Stimulated activated CD8-positive, alpha-beta memory T cell treated with anti-CD3 and anti-CD28 coated beads, Interleukin-12 subunit alpha, Interleukin-12 subunit beta, amount 100 ng/mL, for 1 hour (primary cell): ENCODE measurements at places on chromosomes 13 and 19.

DNA sequence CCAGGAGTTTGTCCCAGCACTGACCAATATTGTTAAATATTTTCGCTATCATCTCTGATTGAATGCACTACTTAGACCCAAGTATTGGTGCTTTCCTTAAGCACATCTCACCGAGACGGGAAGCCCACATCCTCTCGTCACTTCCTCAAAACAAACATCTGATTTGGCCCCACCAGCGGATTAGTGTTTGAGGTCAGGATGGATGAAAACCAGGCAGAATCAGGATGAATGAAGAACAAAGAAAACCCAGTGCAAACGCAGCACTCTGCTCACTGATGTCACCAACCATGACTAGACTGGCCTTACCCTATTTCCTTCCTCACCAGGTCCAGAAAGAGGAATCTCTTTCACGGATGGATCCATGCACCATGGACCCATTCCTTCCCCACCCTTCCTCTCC, 6.0 kb downstream of the PLAUR start:
- DNase-seq, result no peak

DNA sequence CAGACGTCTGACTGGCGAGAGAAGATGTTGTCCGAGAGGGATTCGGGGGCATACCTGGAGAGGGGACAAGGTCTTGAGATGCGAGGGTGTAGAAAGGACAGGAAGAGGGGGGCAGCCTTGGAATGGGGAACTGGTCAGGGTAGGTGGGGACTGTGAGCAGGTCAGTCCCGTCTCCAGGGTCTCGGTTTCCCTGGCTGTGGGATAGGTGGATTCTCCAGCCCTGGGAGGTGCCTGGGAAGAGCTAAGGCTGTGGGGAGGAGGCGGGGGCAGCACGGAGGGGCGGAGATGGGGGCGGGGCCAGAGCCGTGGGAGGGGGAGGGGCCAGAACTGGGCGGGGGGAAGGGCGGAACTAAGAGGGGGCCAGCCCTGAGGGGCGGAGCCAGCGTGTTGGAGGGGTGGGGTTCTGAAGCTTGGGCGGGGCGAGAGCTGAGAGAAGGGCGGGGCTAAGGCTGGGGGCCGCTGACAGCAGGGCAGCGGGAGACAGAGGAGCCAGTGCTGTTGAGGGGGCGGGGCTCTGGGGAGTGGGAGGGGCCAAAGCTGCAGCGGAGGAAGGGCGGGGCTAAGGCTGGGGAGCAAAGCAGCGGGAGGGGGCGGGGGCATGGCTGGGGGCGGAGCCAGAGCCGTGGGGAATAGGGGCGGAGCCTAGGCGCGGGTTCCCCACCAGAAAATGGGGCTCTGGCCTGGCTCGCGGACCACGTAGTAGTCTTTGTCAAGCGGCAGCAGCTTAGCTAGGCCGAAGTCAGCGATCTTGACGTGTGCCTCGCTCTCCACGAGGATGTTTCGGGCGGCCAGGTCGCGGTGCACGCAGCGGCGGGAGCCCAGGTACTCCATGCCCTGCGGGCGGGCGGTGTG, 9.5 kb upstream of the INSL3 start:
- no peak for DNase-seq

DNA sequence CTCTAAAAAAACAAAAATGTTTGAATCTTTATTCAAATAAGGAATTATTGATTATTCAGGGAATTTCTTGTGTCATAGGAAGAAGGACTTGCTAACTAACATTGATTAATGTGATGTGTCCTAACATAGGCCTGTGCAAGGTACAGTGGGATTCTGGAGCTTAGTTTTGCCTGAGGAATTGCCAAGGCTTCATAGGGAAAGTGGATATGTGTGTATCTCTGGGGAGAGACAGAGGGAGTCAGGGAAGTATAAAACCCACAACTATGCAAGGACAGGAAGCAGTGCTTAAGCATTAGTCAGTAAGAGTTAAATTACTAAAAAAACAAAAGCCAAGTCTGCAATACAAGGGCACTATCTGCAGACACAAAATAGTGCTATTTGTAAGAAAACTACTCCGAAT, 59.6 kb downstream of the WDFY2 start:
- no peak for DNase-seq

DNA sequence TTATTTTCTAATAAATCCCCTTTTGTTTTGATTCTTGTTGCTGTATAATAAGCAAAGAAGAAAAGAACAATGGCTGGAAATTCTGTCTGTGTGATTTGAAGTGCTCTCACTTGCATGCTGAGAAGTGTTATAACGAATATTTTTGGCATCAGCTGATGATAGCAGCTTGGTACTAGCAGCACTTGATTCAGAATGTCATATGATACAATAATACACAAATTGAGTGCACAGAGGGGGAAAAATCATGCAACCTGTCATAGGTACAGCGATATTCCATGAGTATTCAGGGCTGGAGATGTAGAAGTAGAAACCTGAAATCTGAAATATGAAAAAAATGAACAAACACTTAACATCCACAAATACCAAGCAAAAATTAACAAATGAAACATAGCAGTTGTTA, 108.1 kb downstream of the FGF14 start:
- no peak for DNase-seq

- no peak for DNase-seq
These were observed 8.9 kb upstream of the VN1R1 start for GRCh38 chr19:57465680-57466381.

DNA sequence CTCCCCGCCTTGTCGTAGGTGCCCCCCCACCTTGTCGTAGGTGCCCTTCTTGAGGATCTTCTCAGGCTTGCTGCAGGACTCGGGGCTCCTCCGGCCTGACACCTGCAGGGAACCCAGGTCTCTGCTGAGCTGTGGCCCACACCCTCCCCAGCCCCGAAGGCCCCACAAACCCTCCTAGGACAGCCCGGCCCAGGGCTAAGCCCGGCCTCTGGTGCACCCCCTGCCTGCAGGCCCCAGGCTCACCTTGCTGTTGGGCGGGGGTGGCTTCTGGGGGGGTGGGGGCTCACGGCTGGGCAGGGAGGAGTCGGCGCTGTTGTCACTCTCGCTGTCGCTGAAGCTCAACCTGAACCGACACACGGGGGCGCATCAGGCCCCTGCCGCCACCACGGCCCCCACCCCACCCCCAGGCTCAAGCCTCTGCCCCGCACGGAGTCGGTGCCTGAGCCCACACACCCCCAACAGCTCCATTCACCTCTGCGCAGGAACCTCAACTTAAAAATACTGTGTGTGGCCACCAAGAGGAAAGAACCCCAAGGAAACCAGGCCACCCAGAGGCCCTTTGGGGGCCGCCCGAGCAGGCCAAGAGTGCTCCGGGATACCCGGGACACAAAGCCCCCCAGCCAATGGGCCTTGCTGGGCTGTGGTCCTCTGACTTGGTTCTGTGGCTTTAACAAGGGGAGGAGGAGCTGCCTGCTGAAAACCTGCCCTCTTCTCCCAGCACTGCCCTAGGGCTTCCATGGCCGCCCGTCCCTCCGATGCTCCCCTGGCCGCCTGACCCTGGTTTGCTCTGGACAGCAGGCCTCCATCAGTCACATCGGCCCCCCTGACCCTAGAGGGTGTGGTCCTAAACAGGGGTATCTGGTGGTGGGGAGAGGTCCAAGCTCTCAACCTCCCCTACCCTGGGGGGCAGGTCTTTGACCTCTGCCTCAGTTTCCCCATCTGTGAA, 65.8 kb downstream of the MLLT1 start:
- DNase-seq, result no peak

- peak; percentile 76 for DNase-seq
These were observed 11.1 kb downstream of the CIC start for GRCh38 chr19:42279902-42280814.

GRCh38 chr13:109737606-109738005, 48.8 kb downstream of the IRS2 start:
- DNase-seq, result no peak

DNA sequence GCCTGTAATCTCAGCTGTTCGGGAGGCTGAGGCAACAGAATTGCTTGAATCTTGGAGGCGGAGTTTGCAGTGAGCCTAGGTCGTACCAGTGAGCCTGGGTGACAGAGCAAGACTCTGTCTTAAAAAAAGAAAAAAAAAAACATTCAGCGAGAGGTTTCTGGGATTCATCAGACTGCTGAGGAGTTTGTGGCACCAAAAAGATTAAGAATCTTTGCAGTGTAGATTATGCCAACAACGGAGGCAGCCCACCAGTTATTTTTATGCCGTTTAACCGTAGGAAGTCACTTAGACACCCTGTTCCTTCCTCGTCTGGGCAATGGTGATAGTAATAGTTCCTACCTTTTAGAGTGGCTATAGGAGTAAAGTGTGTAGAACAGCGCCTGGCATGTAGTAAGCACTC, 2.5 kb downstream of the COX6B1 start:
- no peak for DNase-seq

- no peak for DNase-seq
These were observed 80.3 kb downstream of the RYR1 start for GRCh38 chr19:38513762-38514167.

- no peak for DNase-seq
These were observed 102.0 kb downstream of the ERCC5 start for GRCh38 chr13:102947745-102948405.

DNA sequence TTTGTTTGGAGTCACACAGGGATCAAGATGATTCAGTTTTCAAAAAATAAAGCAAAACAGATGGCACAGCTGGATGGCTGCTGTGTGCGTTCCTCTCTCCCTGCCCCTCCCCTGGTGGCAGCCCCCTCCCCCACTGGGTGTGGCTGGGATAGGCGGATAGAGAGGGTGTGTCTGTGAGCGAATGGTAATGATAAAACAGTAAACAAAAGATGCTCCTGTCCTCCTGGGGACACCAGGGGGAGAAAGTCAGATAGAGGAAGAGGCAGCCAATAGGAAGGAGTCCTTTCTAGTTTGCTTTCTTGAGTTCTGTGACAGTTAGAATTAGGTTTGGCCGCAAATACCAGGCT, 6.5 kb downstream of the TMEM255B start:
- no peak for DNase-seq

DNA sequence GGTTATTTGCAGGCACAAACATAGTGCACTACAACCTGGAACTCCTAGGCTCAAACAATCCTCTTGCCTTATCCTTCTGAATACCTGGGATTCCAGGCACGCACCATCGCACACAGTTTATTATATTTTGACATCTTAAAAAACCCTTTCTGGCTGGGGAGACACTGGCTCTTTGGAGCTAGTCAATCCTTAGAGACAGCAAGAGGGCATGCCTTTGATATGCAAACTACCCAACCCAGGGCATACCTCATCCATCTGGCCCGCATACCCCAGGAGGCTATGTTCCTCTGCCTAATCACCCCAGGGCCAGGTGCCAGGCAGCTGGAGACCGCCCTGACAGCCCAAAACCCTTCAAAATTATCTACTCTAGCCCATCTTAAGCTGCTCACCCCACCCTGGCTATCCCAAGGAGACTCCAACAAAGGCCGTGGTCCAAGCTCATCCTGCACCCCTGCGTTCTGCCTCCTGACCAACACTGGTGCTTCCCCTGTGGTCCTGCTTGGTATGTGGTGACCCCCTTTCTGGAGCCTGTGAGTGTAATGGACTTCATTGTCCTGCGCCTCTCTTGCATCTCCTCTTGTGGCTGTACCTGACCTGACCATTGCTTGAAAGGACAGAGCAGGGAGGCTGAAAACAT, 86.4 kb downstream of the RGCC start:
- no peak for DNase-seq

- DNase-seq, result no peak
These were observed 11.7 kb downstream of the KCNRG start for GRCh38 chr13:50026788-50027473.

DNA sequence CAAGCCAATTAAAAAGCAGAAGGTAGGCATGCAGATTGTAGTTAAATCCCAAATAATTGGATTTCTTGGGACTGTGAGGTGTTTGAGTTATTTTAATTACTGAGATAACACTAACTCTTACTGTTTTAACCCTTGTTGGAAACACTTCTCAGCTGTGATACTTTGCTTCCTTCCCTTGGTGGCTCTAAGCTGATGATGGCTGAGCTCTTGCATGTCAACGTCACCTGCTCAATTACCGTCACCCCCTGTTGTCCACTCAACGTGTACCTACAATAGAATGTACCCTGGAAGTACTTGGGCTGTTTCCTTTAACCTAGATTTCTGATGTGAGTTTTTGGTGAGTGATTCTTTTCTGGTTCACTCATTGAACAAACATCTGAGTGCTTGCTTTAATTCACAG, 303.4 kb downstream of the SLC7A1 start:
- no peak for DNase-seq

DNA sequence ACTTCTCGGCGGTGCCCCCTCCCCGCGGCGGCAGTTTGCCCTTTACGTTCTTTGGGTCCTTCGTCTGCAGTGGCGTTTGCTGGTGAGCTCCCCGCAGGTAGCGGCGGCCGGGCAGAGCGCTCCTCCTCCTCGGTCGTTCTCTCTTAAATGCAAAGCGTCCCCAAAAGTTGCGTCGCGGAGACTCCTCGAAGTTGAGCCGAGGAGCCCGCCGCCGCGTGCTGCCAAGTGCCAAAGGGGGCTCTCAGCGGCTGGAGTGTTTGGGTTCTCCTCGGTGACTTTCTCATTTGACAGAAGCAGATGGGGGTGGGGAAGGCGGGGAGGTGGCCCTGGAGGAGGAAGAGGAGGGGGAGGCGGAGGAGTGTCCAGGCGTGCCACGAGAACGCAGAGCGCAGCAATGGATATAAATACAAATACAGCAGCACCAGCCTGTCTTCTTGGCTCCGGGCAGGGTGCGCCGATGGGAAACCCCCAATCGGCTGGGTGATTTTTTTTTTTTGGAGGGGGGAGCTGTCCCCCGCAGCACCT, at the start of gene SOX21:
SOX21 (minus strand) TSS at position 259 of the 525 bp plus-strand sequence. CDS start 496 bp downstream, outside the sequence.
- DNase-seq, result no peak

- DNase-seq, result no peak
These were observed 516.2 kb downstream of the MYO16 start for GRCh38 chr13:109145631-109146030.

DNA sequence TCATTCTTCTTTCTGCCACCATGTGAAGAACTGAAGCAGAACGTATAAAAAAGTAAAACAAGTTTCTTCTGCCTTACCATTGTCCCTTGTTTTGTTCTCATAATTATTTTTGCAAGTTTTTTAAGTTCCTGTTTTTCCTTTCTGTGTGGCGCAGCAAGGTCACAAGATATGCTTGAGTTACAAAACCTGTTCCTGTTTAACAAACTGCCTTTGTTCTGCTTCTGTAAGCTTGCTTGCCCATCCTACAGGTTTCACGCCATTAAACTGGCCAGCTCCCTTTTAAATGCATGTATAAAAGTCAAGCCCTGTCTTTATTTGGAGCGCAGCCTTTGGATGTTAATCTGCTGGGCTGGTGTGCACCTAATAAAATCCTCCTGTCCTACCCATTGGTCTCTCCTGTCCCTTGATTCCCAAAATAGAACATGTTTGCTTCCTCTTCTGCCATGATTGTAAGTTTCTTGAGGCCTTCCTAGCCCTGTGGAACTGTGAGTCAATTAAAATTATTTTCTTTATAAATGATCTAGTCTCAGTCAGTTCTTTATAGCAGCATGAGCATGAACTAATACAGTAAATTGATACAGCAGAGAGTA, 1115.4 kb downstream of the SLITRK1 start:
- DNase-seq, result no peak
